ENCODE measurements at places on chromosomes 6 and 20.

- no peak for DNase-seq
These were observed 170.6 kb downstream of the LY86 start for GRCh38 chr6:6758915-6759654.

DNA sequence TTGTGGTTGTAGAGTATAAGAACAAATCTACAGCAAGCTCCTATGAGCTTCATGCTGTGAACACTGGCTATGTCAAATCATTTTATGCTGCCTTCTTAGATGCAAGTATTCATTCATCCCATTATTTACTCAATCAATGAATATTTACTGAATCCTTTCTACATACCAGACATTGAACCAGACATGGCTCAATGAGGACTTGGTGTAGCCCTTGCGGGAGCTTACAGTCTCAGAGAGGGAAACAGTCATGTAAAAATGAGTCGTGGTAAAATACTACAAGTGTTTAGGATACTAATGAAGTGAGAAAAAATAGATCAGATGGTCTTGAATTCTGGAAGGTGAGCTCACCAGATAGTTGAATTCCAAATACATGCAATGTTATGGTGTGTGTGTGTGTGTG lies 44.8 kb upstream of the ENPP1 start:
- DNase-seq, result no peak

- DNase-seq, result no peak
These were observed 54.8 kb downstream of the TNFAIP3 start for GRCh38 chr6:137921823-137922222.

GRCh38 chr6:1312203-1312472 lies 240 bp downstream of the FOXQ1 start:
- no peak for DNase-seq

- peak; percentile 35 for DNase-seq
These were observed 25.8 kb downstream of the SNRNP48 start for GRCh38 chr6:7615611-7616383.

DNA sequence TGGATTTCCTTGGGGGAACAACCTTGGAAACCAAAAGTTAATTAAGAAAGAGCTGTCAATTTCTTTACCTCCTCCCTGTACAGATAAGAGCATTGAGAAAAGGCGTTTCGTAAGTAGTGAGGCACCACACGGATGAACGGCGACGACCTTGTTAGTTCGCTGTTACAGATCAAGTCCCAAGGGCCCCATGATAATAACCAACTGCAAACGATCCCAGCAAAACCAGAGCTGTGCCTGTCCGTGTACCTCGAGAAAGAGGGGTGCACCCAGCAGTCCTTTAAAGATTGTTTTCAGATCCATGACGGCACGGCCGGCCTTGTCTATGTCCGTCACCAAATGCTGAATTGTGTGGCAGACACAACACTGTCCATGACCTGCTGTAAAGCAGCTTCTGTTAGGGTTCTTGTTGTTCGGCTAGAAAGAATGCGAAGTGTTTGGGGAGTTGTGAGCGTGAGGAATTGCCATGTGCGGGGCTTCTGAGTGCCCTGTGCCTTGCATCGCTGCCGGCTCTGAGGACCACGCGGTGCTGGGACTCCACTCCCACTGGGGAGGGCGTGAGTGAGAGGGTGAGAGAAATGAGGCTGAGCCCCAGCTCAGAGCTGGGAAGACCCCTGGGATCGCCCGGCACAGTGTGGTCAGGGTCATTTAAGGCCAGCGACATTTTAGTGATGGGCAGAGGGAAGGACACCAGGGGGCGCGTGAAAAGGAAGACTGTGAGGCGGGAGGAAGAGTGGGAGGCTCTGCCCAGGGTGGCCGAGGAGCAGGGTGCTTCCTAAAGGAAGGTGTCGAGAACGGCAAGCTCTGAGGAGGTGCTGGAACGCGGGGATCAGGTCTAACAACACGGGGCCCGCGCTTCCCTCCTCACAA lies 136.8 kb upstream of the RPS6KA2 start:
- DNase-seq, result no peak

- DNase-seq, result peak; percentile 54
These were observed 7.4 kb upstream of the IGF2R start for GRCh38 chr6:159961528-159961927.

DNA sequence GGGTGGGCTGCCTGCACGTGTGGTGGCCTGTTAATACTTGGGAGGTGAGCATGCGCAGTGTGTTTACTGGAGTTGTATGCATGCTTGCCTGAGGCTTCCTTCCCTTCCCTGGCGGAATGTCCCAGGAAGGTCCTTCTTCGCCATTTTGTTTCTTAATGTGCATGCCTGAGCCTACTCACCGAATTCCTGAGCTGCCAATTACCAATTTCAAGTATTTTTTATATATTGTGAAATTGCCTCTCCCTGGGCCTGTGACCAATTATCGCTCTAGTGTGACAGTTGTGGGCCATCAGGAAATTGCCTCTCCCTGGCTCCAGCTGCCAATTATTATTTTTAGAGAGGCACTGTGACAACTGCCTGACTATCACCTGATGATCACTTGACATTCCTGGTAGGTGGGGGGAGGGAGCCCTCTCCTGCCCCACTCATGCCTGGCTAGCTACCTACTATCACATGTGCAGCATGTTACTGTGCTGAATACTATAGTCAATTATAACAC lies 70.0 kb downstream of the FAM50B start:
- peak; percentile 68 for DNase-seq

GRCh38 chr6:33634161-33634727 lies 13.1 kb downstream of the ITPR3 start:
- no peak for DNase-seq

- no peak for DNase-seq
These were observed 28.8 kb upstream of the TLDC2 start for GRCh38 chr20:36847009-36847709.

GRCh38 chr6:12113190-12113577 lies 101.1 kb downstream of the HIVEP1 start:
- peak; percentile 85 for DNase-seq

DNA sequence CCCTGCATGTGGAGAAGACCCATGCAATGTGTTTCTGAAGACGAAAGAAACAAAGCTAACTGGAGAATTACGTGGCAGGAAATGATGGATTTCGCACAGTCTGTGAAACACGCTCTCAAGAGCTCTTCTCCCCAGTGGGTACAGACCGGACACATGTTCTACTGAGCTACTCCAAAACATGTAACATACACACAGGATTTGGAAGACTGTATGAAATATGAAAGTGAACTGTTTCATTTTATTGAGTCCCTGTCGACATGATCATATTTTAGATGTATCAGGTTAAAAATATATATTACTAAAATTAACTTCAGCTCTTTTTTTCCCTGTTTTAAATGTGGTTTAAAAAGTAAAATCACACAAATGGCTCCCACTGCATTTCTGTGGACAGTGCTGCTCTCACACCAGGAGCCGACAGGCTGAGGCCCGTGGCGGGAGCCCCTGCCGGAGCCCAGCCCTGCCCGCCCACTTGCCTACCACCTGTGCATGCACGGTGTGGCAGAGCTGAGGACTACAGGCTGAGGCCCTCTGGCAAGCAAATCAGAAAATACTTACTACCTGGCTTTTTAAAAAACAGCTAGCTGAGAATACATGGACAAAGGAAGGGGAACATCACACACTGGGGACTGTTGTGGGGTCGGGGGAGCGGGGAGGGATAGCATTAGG lies 58.9 kb upstream of the NXT1 start:
- DNase-seq, result no peak

GRCh38 chr20:63772781-63773518 lies 33.4 kb downstream of the SLC2A4RG start:
- no peak for DNase-seq

GRCh38 chr6:14016935-14017625 lies 92.3 kb downstream of the RNF182 start:
- no peak for DNase-seq

DNA sequence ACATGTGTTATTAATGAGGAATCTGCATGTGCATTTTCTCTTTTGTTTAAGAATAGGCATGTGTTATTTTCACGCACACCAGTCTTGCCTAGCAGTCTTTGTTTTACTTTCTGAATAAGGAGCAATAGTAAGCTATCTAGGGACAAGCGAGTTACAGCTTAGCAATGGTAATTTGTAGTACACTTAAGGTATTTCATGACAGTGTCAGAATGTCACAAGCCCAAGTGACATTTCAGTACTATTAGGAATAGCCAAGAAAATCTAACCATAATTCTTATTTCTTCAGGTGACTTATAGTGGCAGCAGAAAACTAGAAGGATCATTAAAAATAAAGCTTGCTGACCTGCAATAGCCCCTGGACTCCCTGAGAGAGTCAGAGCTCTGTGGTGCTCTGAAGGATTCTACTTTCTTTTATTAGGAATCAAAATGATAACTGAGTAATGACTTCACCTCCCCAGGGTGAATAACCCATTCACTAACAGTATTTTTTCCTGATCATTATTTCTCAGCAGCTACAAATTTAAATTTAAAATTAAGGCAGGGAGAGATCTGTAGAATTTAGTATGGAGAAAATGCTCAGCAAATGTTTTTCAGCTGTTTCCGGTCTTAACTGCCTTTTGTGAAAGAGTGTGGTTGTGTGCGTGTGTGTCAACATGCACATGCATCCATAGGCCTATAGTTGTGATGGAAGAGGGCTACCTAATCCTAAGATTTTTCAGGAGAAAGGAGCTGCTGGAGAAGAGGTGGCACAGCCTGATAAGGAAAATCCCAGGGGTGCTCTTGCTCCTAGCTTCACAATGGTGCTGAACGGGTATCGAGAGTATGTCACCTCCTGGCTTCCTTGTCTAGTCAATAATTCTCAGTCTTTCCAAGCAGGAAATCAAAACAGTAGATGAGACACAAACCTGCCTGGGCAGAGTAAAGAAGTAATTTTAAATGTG lies 90.0 kb upstream of the BEND3 start:
- DNase-seq, result no peak

- no peak for DNase-seq
These were observed 96.2 kb downstream of the GRM4 start for GRCh38 chr6:34049395-34050342.

- DNase-seq, result no peak
These were observed 165.4 kb upstream of the CHD6 start for GRCh38 chr20:41783423-41784208.

- peak; percentile 31 for DNase-seq
These were observed 36.2 kb upstream of the HMGA1 start for GRCh38 chr6:34200340-34200971.

DNA sequence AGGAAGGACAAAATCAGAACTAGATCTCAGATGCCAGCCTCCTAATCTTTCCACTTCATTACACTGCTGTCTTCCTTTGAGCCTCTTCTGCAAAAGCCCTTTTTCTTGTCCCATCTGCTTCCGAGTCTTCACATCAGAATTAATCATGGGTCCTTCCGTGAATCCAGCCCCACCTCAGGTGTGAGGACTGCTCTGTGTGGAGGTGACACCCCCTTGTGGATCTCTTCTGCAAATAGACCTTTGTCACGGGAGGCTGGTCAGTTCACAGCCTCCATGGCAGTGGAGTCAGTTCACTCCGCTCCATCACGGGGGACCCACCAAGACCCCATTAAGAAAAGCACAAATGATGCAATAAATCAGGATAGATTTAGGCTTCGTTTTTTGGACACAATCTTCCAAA lies 171.1 kb downstream of the ADAT2 start:
- peak; percentile 6 for DNase-seq

GRCh38 chr6:3119040-3119723 lies 671 bp downstream of the BPHL start:
- DNase-seq, result peak; percentile 48

DNA sequence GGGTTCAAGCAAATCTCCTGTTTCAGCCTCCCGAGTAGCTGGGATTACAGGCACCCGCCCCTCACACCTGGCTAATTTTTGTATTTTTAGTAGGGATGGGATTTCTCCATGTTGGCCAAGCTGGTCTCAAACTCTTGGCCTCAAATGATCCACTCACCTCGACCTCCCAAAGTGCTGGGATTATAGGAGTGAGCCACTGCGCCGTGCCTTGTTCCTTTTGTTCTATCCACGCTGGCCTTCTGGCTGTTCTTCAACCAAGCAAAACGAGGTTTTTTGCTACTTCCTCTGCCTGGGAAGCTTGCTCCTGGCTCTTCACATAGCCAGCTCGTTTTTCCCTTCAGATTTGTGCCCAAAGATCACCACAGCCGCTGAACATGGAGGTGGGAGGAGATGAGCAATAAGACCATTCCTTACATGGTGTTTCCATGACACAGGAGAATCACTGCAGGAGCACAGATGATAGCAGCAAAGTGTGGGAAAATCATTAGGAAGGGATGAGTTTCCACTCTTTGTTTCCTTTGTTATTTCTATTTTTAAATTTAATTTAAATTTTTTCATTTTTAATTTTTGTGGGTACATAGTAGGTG lies 201.0 kb upstream of the ZNF217 start:
- DNase-seq, result no peak

DNA sequence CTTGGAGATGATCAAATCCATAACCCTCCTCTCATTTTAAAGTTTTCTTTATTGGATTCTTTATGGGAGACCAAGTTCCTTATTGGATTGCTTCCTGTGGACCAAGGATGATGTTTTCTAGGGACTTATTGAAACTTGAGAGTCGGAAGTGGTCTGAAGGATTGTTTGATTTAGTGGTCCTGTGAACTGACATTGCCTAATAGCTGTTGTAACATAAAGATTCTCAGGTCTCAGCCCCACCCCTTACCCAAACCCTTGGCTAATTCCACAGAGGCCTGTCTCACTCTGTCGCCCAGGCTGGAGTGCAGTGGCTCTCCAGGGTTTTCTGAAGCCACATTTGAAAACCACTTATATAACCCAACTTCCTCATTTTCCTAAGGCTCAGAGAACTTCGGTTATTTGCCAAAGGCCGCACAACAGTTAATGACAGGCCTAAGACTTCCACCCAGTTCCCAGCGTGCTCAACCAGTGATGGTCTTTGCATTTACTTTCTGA lies 77.0 kb downstream of the ATXN1 start:
- DNase-seq, result no peak

Data from A172 (cell line).